Keratinocyte (primary cell): ENCODE measurements at places on chromosomes 1 and 21.

DNA sequence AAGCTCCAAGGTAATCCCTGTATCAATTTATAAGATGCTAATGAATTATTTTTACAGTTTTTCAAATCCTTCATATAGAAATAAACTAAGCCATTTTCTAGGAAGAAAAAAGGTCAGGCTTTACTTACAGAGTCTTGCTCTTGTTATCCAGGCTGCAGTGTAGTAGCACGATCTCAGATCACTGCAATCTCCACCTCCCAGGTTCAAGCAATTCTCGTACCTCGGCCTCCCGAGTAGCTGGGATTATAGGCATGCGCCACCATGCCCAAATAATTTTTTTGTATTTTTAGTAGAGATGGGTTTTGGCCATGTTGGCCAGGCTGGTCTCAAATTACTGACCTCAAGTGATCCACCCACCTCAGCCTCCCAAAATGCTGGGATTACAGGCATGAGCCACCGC is 27.0 kb downstream of the RERE start:
- H3K27ac ChIP-seq = no peak overlapping the region
- H3K27me3 ChIP-seq = no peaks in the 10 kb centered on the region
- no peak for DNase-seq
- H3K4me3 ChIP-seq = no peak overlapping the region
- peaks cover 9% of the 10 kb centered on the region for H3K4me1 ChIP-seq

DNA sequence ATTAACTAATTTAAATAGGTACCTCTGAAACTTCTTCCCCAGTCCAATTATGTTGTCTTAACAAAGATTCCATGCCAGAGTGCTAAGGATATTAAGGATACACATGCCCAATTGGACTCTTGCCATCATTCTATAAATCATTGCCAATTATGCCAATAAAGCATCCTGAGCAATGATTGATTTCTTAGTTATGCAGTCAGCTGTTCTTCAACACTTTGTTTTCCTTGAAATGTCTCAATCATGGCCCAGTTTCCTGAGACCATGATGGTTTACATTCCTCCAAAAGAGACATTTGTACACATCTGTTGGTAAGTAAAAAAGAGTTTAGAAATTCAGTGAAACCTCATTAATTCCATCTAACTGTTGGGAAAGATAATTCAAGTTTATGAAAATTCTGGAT is 180.4 kb upstream of the PKN2 start:
- no peak overlapping the region for H3K4me3 ChIP-seq
- no peak overlapping the region for H3K27ac ChIP-seq
- H3K4me1 ChIP-seq = no peaks in the 10 kb centered on the region
- H3K27me3 ChIP-seq = no peaks in the 10 kb centered on the region

DNA sequence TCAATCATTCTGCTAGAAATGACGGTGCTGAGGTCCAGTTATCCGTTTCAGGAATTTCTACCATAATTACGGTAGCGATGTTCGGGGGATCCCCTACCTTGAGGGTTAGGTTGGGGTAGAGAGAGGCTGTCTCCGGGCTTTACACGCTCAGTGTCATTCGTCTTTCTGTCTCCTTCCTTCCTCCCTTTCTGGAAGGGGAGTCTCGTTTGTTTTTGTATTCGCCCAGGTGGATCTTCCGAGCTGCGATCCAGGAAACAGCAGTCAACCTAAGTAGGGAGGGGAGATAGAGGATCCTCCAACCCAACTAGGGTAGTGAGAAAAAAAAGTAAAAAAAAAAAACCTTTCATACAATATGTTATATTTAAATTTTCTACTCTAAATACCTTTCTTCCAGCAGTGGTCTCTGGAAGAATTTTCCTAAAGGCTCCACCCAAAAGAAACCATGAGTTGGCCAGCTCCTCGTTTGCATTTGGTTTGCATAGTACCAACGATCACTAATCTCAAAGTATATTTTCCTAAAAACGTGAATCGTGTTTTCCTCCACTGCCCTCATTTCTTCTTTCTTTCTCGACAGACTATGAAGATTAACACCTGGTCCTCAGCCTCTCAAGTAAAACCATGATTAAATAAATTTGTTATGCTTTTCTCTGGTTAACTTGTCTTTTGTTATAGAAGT is 611 bp upstream of the PIK3C2B start:
- no peaks in the 10 kb centered on the region for H3K27me3 ChIP-seq
- peak overlapping the region; percentile 48 for H3K27ac ChIP-seq
- no peaks in the 10 kb centered on the region for H3K36me3 ChIP-seq
- no peak for DNase-seq
- peak overlapping the region; percentile 72 for H3K4me3 ChIP-seq

- peaks cover 46% of the 10 kb centered on the region for H3K36me3 ChIP-seq
- no peak for DNase-seq
Observed at GRCh38 chr21:42844411-42845113, 34.8 kb downstream of the WDR4 start.

DNA sequence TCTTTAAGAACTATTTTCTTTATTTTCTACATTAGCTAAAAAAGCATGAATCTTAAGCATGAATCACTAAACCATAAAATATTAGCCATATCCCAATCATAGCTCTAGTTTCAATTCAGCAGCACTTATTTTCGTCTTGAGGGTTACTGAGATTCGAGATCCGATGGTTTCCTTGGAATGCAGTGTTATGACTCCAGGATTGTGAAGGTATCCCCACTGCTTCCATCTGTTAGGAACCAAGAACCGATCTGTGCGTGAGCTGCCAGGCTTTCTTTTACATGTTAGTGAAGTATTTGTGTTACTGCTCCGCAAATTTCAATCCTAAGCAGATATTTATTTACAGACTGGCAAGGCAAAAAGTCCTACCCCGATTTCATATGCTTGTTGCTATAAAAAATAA is 18.8 kb downstream of the TNFRSF9 start:
- no peak overlapping the region for H3K27ac ChIP-seq
- no peaks in the 10 kb centered on the region for H3K4me1 ChIP-seq
- no peaks in the 10 kb centered on the region for H3K27me3 ChIP-seq
- DNase-seq = no peak
- H3K36me3 ChIP-seq = no peaks in the 10 kb centered on the region

DNA sequence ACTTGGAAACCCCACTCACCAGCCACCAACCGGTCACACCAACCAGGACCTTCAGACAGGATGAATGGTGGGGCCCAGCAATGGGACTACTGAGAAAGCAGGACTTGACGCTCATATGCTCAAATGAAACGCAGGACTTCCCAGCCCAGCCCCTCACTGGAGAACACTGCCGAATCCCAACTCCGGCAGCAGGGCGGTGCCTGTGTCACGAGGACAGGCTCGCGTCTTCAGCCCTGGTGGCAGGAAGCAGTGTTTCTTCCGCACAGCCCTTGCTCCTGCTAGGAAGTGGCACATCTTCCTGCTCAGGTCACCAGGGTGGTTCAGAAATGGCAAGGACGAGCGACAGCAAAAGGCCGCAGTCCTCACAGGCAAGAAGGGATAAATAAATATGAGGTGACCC is 38.9 kb downstream of the CD58 start:
- peaks cover 15% of the 10 kb centered on the region for H3K4me1 ChIP-seq
- H3K27ac ChIP-seq = no peak overlapping the region
- DNase-seq = no peak

- DNase-seq = no peak
- H3K4me1 ChIP-seq = peaks cover 70% of the 10 kb centered on the region
- peak overlapping the region; percentile 93 for H3K27ac ChIP-seq
- no peaks in the 10 kb centered on the region for H3K27me3 ChIP-seq
- no peak overlapping the region for H3K4me3 ChIP-seq
- H3K36me3 ChIP-seq = no peaks in the 10 kb centered on the region
Observed at GRCh38 chr1:241610056-241610815, 29.9 kb downstream of the CHML start.

GRCh38 chr1:101653482-101653946 is 343.2 kb downstream of the OLFM3 start:
- no peak overlapping the region for H3K4me3 ChIP-seq
- no peaks in the 10 kb centered on the region for H3K36me3 ChIP-seq
- no peaks in the 10 kb centered on the region for H3K4me1 ChIP-seq
- no peak for DNase-seq
- H3K27me3 ChIP-seq = no peaks in the 10 kb centered on the region
- H3K27ac ChIP-seq = no peak overlapping the region
